LHCN-M2 (cell line): ENCODE measurements at places on chromosomes 3 and 15.

GRCh38 chr15:81852411-81853149 lies 193.2 kb downstream of the MEX3B start:
- DNase-seq = no peak

- DNase-seq = no peak
Observed at GRCh38 chr3:177832880-177833279, 635.6 kb upstream of the TBL1XR1 start.

- DNase-seq = no peak
Observed at GRCh38 chr3:119401503-119402440, 61.6 kb downstream of the TMEM39A start.

DNA sequence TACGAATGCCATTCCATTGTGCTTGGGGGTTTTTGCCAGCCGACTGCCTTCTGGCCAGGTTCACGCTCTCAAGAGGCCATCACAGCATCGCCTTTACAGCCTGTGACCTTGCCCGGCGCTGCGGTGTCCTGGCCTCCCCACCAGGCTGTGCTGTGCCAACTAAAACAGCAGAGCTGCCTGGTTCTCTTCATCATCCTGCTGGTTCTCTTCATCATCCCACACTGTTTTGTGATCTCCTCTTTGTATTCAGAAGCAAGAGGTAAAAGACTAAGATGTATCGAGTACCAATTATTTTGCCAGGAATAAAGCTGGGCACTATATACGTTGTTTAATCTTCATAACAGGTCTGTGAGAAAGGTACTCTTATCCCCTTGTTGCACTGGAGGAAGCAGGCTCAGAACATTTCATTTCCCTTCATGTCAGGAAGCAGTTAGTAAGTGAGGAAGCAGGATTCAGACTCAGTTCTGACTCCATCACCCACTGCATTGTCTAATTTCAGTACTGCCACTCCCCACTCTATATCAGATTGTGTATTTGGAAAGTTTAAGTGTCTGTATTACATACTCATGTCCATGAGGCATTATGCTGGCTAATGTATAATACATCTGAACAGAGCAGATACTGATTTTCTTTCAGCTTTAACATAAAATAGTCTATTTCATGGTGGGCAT lies 92.7 kb downstream of the LRRC28 start:
- no peak for DNase-seq

- DNase-seq = no peak
Observed at GRCh38 chr3:105608623-105609022, 241.9 kb downstream of the ALCAM start.

DNA sequence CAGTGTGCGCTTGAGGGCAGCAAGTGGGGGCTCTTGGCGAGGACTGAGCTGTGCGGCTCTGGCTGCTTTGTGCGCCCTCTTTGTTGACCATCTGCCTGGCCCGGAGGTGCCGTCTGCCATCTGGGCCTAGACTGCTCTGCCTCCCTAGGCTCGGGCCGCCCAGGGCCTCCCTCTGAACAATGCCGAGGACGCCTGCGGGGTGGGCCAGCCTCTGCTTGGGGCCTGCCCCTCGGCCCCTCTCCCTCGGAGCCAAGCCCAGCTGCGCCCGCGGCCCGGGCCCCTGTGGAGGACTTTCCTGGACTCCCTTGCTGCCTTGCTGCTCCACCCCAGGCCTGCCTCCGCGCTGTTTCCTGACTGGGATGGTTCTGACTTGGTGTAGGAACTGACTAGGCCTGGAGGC lies 31.9 kb upstream of the SPSB4 start:
- DNase-seq = no peak

GRCh38 chr15:41777421-41777973 lies 3.2 kb downstream of the MAPKBP1 start:
- peak; percentile 48 for DNase-seq

DNA sequence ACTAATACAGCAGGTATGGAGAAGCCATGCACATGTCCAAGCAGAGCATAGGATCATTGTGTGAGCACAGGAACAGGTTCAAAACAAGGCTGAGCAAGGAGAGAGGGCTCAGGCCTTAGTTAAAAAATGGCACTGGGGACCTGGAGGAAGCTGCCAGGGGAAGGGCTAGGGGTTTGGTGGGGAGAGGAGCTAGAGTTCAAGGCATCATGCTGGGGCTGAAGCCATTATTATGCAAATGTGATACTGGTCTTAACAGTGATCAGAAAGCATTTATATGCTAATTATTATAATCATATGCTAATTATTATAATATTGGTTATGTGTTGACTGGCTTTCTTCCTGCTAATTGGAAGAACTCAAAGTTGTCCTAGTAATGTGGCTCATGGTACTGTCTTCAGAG lies 546.0 kb upstream of the CFAP20DC start:
- no peak for DNase-seq

- DNase-seq = no peak
Observed at GRCh38 chr15:80785811-80786354, 6.7 kb downstream of the CEMIP start.

DNA sequence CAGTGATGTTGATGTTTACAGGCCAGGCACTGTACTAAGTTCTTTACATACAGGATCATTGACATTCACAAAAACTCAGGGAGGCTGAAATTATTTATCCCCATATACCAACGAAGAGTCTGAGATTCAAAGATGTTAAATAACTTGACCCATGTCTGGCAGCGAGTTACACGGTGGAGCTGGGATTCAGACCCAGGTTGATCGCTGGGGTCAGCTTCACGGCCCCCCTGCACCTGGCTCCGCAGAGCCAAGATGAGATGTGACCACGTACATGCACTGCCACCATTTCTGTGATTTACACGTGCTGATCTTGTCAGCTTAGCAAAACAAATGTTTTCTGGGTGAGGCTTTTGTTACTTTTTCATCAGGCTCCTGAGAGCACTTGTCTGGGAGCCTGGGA lies 109.8 kb downstream of the EEFSEC start:
- no peak for DNase-seq

DNA sequence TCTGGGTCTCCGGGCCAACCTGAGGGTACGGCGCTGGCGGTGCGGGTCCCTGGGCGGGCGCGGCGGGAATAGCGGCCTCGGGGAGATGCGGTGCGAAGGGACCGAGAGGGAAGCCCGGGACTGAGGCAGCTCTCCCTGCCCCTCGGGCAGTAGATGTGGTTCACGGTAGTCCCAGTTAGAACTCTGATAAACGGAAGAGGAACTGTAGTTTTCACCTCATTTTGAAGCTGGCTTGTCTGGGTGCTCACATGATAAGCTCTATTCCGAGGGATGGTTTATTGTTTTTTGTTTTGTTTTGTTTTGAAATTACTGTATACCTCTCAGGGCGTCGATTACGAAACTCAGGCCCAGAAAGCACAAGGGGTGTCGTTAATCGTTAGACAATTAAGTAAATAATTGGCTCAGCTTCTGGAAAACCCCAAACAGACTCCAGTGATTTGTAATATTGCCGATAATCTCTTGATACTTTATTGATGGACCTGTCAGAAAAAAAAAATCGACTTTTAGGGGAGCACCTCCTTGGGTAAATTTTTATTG lies 413 bp downstream of the NUSAP1 start:
- no peak for DNase-seq

- no peak for DNase-seq
Observed at GRCh38 chr15:81492331-81492968, 118.4 kb upstream of the TMC3 start.

GRCh38 chr3:111471831-111472230 lies 70.2 kb upstream of the CD96 start:
- DNase-seq = no peak

- DNase-seq = no peak
Observed at GRCh38 chr3:125019271-125019670, 36.5 kb downstream of the HEG1 start.

DNA sequence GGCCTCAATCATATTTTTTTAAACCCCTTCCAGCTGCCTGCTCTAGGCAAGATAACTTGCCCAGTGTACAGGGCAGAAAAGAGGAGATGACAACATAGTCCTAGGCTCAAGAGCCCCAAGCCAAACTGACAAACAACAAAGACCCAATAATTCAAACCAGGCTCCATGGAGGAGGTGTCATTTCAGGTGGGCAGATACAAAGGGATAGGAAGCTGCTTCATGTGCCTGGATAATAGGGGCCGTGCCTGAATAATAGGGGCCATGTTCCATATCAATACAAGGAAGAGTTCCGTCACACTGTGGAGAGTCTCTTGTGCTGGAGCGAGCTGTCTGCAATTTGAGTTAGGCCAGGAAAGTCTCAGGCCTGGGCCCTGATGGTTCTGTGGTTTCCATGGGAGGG lies 35.4 kb upstream of the TRIM71 start:
- DNase-seq = no peak

- DNase-seq = no peak
Observed at GRCh38 chr15:90401495-90401894, 13.5 kb downstream of the IQGAP1 start.

DNA sequence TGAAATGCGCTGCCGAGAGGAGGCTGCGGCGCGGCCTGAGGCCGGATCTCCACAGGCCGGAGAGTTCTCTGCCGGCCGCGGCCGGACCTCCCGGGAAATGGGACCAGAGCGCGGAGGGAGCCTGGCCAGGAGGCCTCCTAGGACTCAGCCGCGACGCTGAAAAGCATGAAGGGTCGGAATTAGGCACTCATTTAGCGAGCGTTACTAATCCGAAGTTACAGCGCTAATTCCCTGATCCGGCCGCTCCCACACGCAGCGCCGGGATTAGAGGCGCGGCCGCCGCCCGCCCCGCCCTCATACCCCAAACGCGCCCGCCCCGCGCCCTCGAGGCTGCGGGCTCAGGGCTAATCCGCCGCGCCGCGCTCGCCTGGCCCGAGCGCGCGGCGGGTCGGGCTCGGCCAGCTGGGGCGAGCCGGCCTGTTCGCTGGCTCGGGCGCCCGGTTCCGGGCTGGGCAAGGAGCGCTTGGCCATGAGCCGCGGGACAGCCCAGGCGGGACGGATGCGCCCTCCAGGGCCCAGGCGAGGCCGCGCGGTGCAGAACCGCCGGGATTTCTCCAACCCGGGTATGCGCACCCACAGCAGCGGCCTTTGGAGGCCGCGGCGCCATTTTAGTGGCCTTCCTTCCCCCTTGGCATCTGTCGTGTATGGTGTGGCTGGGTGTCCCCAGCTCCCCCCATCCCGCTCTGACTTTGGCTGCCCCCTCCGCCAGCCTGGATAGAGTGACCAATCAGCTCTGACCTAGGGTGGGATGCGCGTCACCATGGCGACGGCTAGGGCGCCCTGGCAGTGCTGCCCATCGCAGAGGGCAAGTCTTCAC lies 36.8 kb upstream of the POLG start:
- no peak for DNase-seq

DNA sequence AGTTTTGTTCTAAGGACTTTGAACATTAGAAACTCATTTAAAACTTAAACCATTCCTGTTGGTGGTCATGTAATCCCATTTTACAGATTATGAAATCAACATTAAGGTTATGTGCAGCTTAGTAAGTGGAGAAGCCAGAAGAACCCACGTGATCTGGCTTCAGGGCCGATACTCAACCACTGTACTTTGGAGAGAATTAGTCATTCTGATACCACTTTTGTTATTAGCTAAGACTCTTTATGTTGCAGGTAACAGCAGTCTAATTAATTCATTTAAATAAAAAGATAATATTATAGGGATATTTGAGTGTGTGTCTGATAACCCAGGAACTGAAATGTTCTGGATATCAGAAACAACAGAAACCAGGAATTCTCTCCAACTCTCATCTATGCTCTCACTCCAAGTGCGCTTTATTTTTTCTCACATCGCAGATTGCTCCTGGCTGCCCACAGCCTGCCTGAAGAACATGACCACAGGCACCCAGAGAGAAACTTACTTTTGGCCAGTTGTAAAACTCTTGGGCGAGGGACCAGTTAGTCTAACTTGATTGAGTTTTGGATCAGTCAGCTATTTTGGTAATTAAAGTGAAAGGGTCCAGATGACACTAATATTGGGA lies 25.2 kb downstream of the UBE2E1 start:
- no peak for DNase-seq

- DNase-seq = peak; percentile 68
Observed at GRCh38 chr3:37967260-37967881, 23.2 kb upstream of the VILL start.

DNA sequence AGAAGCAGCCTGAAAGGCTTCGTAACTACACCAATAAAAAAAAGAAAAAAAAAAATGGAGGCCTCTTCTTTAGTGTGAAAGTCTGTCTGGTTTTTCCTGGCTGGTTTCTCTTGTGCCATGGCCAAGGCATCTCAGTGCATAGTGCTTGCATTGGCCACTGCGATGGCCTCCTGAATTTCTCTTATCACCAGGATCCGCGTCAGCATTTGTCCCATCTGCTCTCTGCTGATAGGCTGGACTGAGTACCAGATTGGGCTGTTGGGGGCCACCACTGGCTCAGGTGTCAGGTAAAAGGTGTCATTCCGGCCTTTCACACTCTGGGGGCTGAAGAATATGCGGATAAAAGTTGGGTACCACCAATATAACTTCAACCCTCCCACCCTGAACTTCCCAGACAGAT lies 1.1 kb upstream of the IMPDH2 start:
- no peak for DNase-seq

DNA sequence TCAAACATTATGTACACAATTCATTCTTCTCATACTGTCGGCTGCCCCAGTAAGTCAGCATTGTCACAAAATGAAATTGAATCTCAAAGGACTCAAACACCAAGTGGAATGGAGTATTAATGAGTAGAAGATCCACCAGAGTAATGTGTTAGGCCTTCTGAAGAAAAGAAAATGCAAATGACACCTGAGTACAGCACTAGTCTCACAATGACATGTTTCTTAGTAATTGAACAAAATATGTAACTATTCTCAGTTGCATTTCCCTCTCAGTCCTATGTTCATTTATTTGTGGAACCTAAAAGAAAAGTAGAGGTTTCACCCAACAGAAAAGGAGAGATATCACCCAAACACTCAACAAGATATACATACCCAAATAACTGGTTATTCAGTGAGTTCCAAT lies 283.9 kb upstream of the THBS1 start:
- no peak for DNase-seq

- DNase-seq = no peak
Observed at GRCh38 chr15:70504988-70505387, 258.4 kb downstream of the UACA start.

GRCh38 chr3:193773266-193774220 lies 180.5 kb downstream of the OPA1 start:
- no peak for DNase-seq

GRCh38 chr15:70509731-70510143 lies 253.6 kb downstream of the UACA start:
- no peak for DNase-seq

DNA sequence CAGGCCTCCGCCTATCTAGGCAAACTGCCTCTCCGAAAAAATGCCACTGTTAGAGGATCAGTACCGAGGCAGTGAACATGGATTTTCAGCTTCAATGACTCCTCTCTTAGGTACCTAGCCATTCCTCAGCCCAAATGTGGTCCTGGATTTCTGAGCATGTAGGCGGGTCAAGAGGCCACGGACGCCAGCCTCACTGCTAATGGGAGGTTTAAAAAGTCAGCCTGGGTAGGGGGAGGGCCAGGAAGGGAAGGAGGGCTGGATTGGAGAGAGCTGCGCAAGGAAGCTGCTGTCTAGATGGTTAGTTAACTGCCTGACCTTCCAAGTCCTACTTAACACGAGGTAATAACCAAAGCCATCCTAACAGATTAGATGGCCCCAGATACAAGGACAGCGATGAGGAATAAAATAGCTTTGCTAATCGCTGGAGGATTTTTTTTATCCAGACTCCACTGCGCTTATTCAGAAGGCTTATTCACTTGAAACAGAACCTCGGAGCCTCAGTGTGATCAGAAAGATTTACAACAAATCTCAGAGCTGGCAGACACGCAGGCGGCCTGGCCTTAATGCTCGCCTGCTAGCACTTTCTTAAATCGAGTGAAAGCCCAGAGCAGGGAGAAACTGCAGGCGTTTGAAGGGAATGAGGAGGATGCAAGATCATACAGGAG lies 34.3 kb downstream of the TLE3 start:
- no peak for DNase-seq
